Activated T-cell treated with anti-CD3 and anti-CD28 coated beads, Interleukin-2, amount 50 U/mL, for 4 hours (primary cell): ENCODE measurements at places on chromosomes 1 and 21. TPM values are rescaled to one million over a fixed set of nuclear protein-coding genes. Genes with fewer than 3 reads are reported as not detected.

DNA sequence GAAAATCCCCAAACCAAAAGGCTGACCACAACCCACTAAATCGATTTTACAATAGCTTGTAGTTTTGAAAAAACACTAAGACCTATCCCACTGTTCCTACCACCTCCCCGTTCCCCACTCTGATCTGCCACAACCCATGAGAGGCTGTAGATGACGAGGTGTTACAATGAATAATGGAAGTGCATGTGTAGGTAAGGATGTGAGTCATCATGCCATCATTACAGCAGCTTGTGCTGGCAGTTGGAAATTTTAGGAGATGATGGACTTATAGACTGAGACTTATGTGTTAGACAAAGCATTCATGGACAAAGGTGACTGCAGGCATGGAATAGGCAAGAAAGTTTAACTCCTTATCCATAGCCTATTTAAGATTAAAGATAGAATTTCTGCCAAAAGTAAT lies 184.7 kb upstream of the CACYBP start:
- no peak for DNase-seq

GRCh38 chr1:214422137-214422671 lies 129.2 kb downstream of the PTPN14 start:
- DNase-seq, result no peak

DNA sequence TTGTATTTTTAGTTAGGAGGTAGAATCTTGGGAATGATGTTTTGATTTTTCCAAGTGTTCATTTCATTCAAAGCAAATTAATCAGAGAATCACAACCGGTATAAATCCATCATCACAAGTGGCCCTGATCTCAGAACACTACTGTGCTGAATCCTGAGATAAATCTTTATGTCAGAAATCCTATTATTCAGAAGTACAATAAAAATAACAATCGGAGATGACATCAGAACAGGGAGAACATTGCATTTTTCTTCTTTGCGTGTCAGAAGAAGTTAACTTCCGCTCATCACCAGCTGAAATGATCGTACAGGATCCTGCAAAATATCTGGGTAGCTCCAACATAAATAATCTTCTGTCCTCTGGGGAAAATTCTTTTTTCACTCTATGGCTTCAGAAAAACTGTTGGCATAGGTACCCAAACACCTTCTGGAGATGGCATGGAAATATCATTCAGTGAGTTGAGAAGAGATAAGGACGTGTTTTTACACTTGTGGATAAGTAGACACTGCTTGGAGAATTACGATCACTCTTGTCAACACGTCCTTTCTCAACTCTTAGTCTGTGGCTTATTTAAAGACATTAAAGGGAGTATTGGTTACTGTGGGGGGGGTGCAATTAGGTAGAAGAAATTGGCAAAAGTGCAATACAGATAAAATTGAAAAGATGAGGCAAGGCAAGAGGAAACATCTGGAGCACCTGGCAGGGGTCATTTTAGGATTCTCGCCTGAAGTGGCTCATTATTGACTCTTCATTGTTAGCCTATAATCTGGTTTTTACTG lies 46.9 kb upstream of the SMYD2 start:
- DNase-seq, result no peak

DNA sequence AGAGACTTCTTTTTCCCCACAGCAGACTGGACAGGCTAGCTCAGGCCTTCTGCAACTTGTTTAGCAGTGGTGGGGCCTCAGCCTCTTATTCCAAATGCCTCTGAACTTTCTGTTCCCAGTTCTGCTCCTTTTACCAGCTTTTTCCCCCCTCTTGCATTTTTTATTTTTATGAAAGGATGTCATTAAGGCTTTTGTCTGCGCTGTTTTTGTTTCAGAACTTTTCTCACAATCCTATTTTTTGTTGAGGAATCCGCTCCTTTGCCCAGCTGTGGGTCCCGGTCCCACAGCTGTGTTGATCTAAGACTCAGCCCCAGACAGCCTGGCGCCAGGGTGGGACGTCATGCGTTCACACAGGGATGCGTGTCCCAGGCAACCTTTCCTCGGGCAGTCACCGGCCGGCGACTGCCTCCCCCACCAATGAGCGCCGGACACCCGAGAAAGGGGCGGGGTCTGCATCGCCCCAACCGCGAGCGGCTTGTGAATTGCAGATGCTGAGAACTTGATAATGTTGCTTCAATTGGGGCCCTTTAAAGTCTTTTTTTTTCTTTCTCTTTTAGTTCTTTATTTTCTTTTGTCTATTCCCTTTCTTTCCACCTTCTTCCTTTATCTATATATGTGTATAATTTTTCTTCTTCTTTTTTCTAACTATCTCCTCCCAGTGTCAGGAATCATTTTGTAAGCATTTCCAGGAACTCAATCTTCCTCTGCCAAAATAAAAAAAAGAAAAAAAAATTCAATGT lies 3.0 kb upstream of the ID3 start:
- DNase-seq, result no peak

GRCh38 chr21:20187028-20187427 lies 811.2 kb upstream of the NCAM2 start:
- no peak for DNase-seq

The GART gene
- 274 TPM for total RNA-seq

The CCDC17 gene
- total RNA-seq, result 1.1 TPM
